ENCODE measurements at places on chromosomes 1 and 21. TPM values are rescaled to one million over a fixed set of nuclear protein-coding genes. Genes with fewer than 3 reads are reported as not detected.

DNA sequence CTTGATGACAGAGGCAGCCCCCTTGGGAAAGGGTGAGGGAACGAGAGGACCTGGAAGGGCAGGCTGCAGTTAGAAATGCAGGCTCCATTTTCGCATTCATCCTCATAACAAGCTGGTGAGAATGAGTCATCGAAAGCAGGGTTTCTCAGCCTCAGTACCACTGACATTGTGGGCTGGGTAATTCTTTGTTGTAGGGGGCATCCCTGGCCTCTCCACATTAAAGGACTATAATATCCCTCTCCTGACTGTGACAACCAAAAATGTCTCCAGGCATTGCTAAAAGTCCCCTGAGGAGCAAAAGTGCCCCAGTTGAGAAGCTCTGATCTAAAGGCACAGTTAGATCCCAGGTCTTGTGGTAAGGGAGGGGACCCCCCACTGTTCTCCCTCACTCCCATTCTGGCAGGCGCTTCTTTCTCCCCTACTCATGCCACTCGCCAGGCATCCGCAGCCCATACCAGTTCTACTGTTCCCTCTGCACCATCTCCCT is 20.4 kb downstream of the KCNN3 start:
- no peak for DNase-seq

DNA sequence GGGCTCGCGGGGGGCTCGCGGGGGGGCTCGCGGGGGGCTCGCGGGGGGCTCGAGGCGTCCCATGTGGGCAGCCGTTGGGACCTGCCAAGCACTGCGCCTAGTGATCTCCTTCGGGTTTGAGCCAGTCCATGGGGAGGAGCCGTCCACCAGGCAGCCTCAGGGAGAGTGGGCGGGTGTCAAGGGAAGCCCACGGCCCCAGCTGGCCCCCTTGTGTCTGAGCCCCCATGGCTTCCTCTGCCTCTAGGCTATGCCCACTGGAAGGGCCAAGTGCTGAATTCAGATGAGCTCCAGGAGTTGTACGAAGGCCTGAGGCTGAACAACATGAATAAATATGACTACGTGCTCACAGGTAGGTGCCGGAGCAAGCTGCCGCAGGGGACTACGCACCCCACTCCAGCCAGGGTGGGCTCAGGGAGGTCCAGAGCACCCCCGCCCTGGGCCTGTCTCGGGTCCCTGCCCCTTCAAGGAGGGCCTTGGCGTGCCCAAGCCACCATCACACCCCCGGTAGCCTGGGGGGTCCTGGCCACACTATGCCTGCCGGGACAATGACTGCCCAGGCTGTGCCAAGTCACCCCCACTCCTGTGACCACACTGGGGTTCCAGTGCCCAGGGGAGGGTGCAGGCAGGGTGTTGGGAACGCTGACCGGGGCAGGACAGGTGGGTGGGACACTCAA is 22.6 kb downstream of the PDXK start:
- DNase-seq = no peak

CLEC20A gene
- total RNA-seq = 0.47 TPM

FCRL5 gene
- total RNA-seq = 1.7 TPM

AKR7A3 gene
- total RNA-seq = 1.5 TPM

DNA sequence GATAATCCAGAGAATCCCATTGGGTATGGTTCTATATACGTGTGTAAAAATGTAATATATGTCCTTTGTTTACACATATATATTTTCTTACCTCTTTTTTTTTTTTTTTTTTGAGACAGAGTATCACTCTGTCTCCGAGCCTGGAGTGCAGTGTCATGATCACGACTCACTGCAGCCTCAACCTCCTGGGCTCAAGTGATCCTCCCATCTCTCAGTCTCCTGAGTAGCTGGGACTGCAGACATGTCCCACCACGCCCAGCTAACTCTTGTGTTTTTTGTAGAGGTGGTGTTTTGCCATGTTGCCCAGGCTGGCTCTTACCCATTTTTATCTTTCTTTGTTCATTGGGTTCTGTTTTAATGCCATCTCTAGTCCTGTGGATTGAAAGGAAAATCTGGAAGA is 59.5 kb downstream of the ZBTB17 start:
- DNase-seq = no peak

CRYBG2 gene
- 0.75 TPM for total RNA-seq

GRCh38 chr1:248926401-248927182 is 20.6 kb downstream of the PGBD2 start:
- no peak for DNase-seq

- DNase-seq = no peak
Observed at GRCh38 chr1:108085628-108086027, 114.5 kb downstream of the SLC25A24 start.

DNA sequence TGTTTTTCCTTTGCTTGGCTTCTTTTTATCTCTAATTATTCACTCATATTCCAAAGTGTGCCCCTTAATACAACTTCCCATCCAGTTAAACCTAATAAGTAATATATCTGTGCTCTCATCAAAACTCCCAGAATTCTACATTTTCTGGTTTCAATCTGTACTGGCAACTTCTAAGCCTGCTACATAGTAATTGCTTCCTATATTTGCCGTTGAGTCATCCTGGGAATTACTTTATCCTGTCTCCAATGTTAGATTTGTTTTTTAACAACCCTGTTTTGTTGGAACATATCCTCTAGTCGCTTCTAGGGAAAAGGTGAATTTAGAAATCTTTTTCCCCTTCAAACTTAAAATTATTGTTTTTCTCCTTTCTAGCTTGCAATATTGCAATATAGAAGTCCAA is 620.5 kb upstream of the PKN2 start:
- DNase-seq = no peak

GRCh38 chr1:151549199-151549598 is 9.1 kb downstream of the TUFT1 start:
- DNase-seq = no peak

DNA sequence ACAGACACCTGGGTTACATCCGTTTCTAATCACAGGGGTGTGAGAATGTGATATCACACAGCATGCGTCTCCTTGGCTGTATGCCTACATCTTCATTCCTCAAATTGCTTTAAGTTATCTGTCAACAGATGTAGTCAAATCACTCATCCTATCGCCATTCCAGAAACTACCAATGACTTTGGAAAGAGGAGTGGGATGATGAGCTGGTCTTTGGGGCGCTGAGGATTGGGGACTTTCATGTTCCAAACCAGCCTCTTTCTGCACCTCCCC is 104.8 kb downstream of the NAV1 start:
- DNase-seq = no peak

PKLR gene
- total RNA-seq = not detected

ZNF684 gene
- 5.7 TPM for total RNA-seq

LRP8 gene
- 11.7 TPM for total RNA-seq

- DNase-seq = no peak
Observed at GRCh38 chr1:89844241-89844807, 23.5 kb downstream of the LRRC8D start.

- DNase-seq = no peak
Observed at GRCh38 chr1:18868801-18869424, 9.5 kb upstream of the TAS1R2 start.

- no peak for DNase-seq
Observed at GRCh38 chr1:184254849-184255248, 132.0 kb upstream of the C1orf21 start.

FMO1 gene
- total RNA-seq = not detected

DNA sequence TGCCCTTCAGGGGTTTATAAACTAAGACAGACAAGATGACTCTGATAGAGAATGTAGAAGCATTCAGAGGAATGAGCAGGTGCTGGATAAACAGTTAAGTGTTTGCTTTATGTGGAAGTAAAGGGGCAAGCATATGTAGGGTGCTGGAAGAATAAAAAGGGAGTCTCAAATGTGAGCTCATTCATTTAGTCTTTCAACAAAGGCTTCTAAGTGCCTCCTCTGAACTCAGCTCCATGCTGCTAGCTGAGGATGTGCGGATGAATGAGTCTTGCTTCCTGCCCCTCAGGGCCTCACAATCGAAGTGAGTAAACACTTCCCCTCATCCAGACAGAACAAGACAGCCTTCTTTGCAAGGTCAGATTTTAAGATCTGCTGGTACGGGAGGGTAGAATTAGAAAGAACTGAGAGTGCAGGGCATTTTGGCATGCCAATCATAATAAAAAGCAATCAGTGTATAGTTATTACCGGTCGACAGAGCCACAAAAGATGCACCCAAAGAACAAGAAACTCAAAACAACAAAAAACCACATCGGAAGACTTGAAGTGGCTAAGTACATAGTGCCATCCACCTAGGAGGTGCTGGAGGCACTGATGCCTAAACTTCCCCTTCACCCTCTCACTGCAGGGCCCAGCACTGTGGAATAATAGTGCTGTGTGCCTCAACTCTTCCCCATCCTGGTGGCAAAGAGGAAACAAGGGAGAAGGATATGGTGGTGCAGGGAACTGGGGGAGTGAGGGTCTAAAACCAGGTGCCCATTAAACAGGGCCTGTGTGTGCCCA is 69.8 kb downstream of the TNR start:
- no peak for DNase-seq

GRCh38 chr1:235893840-235894239 is 27.1 kb upstream of the LYST start:
- DNase-seq = no peak

TAL1 gene
- total RNA-seq = not detected

- no peak for DNase-seq
Observed at GRCh38 chr21:42366292-42367010, at the start of gene TFF1. TFF1 (minus strand) TSS chr21:42366535; CDS start chr21:42366495, 40 bp downstream.

GRCh38 chr1:156445789-156446263 is 54.7 kb downstream of the MEF2D start:
- peak; percentile 68 for DNase-seq

- no peak for DNase-seq
Observed at GRCh38 chr1:203058676-203058935, 27.2 kb downstream of the MYOG start.

DNASE2B gene
- not detected for total RNA-seq

SLC37A1 gene
- total RNA-seq = 18.7 TPM

OR2L3 gene
- total RNA-seq = 0.27 TPM

DNA sequence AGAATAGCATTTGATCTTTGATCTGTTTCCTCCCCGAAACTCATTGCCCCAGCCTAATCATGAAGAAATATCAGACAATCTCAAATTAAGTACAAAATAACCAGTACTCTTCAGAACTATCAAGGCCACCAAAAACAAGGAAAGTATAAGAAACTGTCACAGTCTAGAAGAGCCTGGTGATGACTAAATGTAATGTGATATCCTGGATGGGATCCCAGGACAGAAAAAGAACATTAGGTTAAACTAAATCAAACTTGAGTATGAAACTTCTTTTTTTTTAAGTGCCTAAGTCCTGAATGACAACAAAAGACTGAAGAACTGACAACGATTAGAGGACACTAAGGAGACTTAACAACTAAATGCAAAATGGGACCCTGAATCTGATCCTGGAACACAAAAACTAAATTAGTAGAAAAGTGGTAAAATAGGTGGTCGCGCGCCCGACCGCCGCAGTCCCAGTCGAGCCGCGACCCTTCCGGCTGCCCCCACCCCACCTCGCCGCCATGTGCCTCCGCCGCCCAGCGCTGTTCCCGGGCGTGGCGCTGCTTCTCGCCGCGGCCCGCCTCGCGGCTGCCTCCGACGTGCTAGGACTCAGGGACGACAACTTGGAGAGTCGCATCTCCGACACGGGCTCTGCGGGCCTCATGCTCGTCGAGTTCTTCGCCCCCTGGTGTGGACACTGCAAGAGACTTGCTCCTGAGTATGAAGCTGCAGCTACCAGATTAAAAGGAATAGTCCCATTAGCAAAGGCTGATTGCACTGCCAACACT is 5.5 kb upstream of the PRKAB2 start:
- DNase-seq = no peak

NPPB gene
- total RNA-seq = not detected

NID1 gene
- total RNA-seq = 0.08 TPM

- DNase-seq = no peak
Observed at GRCh38 chr1:4213366-4213973, 313.4 kb upstream of the C1orf174 start.

BSND gene
- total RNA-seq = not detected

GRCh38 chr1:93578911-93579825 is 102.5 kb downstream of the BCAR3 start:
- DNase-seq = no peak

GRCh38 chr1:32100359-32100758 is 7.5 kb upstream of the KPNA6 start:
- no peak for DNase-seq

GRCh38 chr1:46159516-46159915 is 15.4 kb upstream of the TSPAN1 start:
- no peak for DNase-seq

RIIAD1 gene
- not detected for total RNA-seq

FOXD2 gene
- total RNA-seq = 0.36 TPM

DNA sequence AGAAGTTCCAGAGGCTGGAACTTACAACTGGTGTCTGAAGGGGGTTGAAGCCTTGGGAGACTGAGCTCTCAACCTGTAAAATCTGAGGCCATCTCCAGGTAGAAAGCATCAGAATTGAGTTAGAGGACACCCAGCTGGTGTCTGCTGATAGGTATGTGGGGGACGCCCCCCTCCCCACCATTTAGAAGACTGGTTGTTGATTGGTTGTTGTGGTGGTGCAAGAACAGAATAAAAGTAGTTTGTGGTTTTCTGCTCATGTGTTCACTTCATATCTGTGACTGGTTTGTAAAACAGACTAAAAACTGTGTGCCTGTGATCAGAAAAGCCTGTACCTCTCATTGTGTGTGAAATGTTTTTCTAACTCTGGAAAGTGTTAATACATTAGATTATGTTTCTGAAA is 33.2 kb upstream of the PDE4B start:
- DNase-seq = no peak

- DNase-seq = no peak
Observed at GRCh38 chr21:44601596-44602462, 1.4 kb downstream of the KRTAP10-7 start.

GRCh38 chr1:211355873-211356272 is 29.2 kb downstream of the TRAF5 start:
- DNase-seq = no peak

DNA sequence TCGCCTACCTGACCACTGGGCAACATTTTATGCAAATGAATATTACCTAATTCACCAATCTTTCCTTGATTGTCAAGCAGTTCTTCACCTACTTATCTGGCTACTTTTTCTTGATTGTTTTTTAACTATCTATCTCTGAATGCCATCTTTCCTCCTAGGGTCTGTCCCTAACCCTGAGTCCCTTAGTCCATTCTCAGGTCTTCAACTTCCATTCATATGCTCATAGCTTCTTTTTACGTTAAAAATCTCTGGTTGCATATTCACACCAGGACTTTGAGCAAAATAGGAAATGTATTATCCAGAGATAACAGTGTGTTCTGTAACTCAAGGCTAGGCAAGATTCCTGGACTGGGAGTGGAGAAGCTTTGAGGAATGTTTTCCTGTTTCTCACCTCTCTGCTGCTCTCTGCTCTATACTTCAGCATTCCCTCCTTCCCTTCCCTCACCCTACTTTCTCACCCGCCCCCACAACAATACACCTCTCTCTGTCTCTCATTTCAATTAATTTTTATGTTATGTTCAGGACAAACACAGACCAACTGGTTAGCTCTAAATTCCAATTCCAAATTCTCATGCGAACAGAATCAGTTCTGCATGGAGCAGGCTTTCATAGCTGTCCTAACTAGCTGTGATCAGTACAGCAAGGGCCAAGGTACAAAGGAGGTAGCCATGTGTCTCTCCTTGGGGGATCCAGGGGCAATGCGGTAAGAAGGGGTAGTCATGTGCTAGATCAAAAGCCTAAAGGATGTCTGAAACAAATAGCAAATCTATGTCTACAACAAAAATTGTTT is 278.4 kb downstream of the USH2A start:
- no peak for DNase-seq

LMX1A gene
- not detected for total RNA-seq

Data from naive thymus-derived CD8-positive, alpha-beta T cell (primary cell).